ENCODE measurements at places on chromosomes 13 and 19.
A peak's percentile ranks its signal among the peaks of the same experiment; 100 is the strongest.

DNA sequence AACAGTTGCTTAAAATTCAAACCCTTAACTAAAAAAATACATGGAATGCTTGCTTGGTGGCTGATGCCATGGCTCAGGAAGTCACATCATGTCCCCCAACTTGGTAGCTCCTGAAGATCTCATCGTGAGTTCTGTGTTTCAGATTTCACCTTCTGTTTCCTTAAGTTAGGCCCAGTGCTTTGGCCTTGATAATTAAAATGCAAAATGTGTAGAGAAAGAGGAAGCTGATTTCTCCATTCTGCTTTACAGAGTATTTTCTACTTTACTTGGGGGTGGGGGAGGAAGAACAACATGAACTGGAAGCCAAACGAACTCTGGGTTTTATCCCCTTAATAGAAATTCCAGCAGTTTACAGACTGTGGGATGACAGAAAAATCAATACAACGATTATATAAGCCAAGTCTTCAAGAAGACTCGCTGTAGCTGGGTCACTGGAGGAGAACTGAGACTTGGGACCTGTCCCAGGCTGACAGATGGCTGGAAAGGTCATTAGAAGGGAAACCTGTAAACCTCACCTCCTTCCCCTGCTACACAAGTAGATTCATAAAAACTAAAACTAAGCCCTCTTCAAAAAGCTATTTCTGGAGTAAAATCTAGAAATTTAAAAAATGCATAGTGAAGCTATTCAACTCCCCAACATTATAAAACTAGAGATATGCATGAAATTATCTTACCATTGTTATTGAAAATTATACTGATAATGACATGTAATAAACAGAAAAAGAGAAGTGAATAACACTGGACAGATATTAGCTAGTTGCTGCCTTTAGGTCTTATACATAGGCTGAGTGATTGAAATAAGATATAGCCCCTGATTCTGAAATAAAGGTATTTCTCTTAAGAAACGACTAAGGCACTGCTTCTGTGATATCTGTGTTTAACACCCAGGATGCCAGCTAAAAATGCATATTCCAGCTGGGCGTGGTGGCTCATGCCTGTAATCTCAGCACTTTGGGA is 22.1 kb upstream of the GGACT start:
- no peak for DNase-seq

DNA sequence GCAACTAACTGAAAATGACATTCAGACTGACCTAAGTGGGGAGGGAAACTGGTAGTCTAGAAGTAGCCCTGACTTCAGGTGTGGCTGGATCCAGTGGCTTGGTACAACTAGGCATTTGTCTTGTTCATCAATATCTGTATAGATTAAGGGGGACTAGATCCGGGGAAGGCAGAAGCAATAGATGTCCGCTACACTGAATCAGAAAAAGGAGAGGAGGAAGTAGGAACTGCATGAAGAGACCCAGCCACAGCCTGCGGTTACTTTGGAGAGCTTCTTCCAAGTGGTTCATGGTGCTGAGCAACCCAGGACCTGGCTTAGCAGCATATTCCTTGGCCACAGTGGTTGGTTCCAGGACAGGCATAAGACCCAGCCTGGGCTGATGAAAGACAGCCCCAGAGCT is 9.9 kb upstream of the PRODH2 start:
- DNase-seq = no peak

DNA sequence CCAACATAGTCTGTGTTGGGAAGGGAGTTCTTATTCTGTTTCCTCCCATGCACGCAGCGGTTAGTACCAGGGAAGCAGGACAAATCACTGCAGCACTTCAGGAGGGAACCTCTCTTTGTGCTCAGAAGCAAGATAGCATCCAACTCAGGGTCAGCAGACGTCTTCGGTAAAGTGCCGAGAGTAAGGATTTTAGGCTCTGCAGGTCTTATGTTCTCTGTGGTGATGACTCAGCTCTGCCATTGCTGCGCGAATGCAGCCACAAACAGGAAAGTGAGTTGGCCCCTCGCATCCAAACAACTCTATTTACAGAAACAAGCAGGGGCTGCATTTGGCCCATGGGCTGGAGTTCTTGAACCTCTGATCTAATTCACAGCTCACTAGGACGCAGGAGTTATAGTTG is 122.1 kb upstream of the SPATA13 start:
- peak; percentile 75 for DNase-seq

DNA sequence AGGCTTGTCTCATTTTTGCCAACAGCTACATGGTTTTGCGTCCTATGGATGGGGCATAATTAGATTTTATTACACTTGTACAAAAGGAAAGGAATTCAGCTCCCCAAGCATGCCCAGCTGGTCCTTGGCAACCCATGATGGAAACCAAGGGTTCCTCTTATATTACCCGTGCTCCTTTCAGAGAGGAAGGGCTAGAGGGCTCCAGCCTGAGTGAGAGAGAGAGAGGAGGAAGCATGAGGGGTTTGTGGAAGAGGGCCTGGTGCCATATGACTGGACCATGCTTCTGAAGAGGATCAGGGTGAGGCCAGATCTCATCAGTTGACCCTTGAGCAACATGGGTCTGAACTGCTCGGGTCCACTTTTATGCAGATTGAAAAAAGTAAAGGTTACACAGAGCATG is 3.5 kb upstream of the RPS9 start:
- DNase-seq = no peak

DNA sequence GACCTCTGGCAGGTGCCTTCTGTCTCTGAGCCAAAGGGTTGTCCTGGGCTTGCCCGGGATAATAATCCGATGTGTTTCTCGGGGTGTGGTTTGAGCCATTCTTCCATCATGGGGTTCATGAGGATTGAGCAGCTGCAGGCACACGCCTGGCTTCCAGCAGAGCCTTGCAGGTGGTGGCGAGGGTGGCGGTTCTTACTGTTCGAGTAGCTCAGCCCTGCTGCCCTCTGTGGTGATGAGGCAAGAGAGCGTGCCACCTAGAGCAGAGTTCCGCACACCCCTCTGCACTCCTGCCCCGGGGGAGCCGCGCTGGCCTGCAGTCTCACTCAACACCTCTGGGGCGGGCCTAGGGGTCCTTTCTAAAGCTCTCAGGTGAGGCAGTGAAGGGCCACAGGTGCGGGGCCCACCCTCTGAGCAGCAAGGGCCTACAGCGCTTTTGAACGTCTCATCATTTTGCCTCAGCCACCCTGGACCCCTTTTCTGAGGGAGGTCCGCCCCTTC is 3.8 kb downstream of the SCN1B start:
- DNase-seq = no peak

DNA sequence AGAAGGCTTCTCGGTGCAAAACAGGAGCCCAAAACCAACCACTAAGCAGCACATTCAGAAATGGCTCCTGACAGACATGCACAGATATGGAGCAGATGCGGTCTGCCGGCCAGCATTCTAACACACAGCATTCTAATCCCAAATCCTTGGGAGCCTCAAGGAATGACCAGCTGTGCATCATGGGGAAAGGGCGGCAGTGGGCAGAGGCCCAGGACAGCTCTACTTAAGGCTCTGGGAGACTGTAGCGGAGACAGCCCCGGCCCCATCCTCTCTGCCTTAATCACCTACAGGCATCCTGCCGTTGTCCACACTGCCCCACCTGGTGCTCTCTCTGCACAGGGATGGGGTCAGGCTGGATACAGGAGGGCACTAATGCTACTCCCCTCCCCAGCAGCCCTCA is 1016.0 kb downstream of the UQCRFS1 start:
- no peak for DNase-seq

DNA sequence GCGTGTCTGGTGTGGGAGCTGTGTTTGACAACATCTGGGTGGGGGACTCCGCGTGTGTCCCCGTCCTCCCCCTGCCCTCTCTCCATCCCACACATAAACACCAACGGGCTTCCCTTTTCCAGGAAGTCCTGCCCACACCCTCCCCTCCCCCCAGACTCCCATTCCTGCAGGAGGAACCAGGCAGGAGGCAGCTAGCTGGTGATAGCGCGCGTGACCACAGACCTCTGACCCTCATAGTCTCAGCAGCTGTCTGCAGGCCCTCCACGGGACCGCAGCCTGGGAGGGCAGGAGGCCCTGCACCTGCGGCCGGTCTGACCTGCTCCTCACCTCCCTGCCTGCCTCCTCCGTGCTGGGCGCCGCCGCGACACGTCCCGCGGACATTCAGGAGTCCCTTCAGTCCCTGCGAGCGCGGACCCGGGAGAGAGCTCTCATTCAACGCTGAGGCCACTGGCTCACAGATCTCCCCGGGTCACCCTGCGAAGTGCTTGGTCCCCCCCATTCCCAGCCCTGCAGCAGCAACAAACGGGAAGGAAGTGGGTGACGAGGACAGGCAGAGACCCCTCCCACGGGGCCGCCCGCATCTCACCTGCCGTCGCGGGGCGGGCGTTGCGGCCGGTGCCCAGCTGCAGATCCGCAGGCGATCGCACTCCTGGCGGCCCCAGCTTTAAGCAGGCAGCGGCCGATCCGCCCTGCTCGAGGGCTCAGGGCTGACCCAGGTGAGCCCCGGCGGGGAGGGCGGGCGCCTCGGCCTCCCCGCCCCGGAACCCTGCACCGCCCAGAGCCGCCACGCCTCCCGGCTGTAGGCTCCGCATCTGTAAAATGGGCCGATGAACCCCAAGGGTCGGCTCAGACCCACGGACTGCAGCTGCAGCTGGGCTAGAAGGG is 1.1 kb upstream of the ACP5 start:
- DNase-seq = peak; percentile 17

GRCh38 chr19:33375156-33375836 is 1.8 kb downstream of the CEBPG start:
- no peak for DNase-seq

DNA sequence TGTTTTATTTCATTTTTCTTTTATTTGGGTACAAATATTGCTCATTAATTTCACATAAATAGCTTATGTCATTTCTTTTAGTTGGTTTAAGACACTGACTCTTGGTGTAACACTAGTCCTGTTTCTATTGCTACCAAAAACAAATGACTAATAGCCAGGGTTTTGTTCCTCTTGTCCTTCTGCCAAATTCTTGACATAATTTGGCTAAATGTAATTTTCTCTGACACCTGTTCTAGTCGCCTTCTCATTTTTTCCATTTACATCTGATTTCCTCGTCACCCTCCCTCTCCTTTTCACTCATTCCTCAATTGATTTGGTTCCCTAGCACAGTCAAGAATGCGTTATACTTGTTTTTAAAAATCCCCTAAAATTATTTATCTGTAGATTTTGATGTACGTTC is 1718.7 kb downstream of the EFNB2 start:
- no peak for DNase-seq

- no peak for DNase-seq
Observed at GRCh38 chr13:32045537-32045936, 14.0 kb downstream of the FRY start.

DNA sequence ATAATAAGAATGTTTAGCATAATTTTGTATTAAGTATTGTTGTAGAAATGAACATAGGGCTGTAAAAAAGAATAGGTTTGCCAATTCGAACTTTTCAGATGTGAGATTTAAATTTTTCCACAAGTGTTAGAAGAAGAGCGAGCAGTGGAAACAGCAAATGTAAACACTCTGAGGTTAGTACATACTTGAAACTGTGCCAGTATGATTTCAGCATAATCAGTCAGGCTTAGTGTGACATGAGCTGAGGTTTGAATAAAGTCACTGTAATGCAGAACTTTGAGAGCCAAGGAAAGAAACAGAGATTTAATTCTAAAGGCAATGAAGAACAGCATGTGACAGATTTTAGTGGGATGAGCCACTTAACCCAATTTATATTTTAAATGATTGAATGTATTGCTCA is 2166.4 kb downstream of the PCDH9 start:
- peak; percentile 93 for DNase-seq

DNA sequence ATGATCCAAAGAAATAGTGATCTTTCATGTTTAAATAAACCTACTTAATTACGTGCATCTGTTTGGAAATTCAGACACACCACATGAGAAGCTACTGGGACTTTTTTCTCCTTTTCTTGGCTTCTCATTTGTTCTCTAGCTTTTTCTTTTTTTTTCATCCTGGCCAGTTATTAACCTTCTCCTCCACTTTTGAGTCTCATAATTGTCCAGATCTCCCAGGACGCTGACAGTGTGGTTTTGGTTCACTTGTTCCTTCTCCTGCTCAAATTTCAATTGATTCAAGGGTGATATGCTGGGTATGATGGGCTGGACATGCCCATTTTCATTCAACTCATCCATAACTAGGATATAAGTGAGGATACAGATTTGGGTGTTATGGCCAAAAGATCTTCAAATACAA is 152.3 kb downstream of the TM9SF2 start:
- no peak for DNase-seq

DNA sequence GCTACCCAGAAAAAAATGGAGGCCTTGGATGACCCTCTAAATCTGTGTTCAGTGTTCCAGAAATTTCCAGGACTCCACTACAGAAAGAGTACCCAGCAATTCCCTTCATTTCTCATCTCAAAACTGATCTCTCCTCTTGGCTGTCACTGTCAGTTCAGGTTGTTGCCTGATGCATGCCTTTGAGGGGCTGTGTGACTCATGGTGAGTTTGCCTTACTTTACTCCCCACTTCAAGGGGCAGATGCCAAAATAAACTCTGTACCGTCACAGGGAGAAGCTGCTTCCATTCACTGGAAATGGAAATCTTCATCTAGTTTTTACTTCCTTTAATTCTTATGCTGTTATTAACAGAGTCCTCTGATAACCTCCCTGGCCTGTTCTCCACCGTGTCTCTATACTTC is 1075.0 kb downstream of the DIAPH3 start:
- peak; percentile 60 for DNase-seq

DNA sequence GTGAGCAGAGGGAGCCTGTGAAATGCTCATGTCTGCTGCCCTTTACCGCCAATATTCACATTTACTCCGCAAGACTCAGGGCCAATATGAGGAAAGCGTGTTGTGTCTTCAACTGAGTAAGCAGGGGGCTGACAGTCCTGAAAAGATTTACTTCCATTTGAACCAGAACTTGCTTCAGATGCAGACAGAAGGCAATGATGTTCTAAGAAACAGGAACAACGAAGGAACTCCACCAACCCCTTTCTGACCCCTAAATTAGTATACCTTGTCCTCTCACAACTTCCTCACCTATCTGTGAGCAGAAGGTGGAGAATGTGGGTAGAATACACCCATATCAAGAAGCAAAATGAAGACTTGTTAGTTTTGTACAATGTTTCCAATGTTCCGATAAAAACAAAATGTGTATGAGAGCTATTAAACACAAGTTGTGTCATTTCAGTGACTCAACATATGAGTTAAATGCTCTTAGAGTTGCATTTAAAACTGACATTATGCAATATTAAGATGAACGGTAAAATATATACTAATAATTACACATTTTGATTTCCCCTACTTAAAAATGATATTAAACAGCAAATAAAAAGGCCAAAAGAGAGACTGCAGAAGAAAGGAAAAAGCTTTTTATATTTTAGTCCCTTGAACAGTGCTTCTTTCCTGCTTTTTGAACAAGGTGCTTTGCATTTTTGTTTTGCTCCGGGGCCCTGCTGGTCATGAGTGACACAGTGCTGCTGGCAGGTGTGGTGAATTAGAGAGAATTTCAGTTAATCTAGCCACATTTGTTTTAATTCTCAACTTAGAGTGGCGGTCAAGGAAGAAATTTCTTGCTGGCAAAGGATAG is 16.0 kb downstream of the TMEM272 start:
- no peak for DNase-seq

DNA sequence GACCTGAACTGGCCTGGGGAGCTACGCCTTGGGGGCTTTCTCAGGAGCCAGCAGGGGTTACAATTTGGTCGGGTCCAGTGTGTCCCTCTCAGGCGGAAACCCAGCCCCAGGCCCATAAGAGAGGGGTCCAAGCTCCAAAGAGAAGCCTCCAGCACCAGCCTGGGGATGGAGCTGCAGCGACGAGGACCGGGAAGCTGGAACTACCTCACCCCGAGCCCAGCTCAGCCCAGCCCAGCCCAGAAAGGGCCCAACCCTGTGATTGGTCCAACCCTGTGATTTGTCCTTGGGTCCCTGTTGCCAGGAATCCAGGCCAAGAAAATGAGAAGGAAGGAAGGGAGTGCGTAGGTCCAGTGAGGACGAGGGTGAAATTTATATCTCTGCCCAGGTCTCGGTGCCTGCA is 24.1 kb downstream of the CLEC4M start:
- no peak for DNase-seq

- DNase-seq = no peak
Observed at GRCh38 chr19:35330475-35330874, 1.5 kb downstream of the CD22 start.

All from choroid plexus epithelial cell (primary cell).